ENCODE measurements at places on chromosomes 3 and 15.

- peak; percentile 23 for DNase-seq
Observed at GRCh38 chr15:62549345-62549970, 384.4 kb upstream of the C2CD4B start.

DNA sequence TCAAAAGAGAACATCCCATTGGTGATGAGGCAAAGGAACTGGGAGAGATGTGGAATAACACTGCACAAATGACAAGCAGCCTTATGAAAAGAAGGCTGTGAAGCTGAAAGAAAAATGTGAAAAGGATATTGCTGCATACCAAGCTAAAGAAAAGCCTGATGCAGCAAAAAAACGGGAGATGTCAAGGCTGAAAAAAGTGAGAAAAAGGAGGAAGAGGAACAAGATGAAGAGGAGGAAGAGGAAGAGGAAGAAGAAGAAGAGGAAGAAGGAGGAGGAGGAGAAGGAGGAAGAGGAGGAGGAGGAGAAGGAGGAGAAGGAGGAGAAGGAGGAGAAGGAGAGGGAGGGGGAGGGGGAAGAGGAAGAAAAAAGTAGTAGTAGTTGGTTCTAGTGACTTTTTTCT is 41.8 kb upstream of the TEX9 start:
- no peak for DNase-seq

DNA sequence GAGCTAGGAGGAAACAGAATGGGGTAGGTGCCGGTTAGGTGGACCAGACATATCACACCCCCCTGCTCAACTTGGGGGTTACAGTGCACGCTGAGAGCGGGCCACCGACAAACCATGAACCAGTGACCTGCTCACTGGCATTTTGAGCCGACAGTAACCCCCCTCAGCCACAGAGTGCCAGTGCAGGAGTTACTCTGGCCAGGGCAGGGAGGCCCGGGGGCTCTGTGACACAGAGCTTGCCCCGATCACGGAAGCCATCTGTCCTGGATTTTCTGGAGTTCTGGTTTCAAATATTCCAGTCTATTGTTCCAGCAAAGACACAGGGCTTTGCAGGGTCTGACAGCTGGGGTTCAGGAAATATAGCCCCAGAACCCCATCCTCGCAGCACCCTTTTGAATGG is 225.2 kb downstream of the VPS13C start:
- DNase-seq: no peak

GRCh38 chr3:188954590-188955208 is 217.1 kb upstream of the TPRG1 start:
- DNase-seq: peak; percentile 80

- no peak for DNase-seq
Observed at GRCh38 chr15:60421544-60421943, 23.8 kb upstream of the ANXA2 start.

- DNase-seq: no peak
Observed at GRCh38 chr15:53331328-53332190, 427.9 kb downstream of the WDR72 start.

- DNase-seq: no peak
Observed at GRCh38 chr3:153042088-153042487, 119.9 kb upstream of the RAP2B start.

GRCh38 chr3:133840767-133841166 is 35.2 kb downstream of the SRPRB start:
- no peak for DNase-seq

Data from activated CD8-positive, alpha-beta T cell treated with anti-CD3 and anti-CD28 coated beads, Interleukin-2, amount 10 ng/mL, durations not matched to agents 7 days and 5 days (primary cell).